ENCODE measurements at places on chromosomes 13 and 19.

DNA sequence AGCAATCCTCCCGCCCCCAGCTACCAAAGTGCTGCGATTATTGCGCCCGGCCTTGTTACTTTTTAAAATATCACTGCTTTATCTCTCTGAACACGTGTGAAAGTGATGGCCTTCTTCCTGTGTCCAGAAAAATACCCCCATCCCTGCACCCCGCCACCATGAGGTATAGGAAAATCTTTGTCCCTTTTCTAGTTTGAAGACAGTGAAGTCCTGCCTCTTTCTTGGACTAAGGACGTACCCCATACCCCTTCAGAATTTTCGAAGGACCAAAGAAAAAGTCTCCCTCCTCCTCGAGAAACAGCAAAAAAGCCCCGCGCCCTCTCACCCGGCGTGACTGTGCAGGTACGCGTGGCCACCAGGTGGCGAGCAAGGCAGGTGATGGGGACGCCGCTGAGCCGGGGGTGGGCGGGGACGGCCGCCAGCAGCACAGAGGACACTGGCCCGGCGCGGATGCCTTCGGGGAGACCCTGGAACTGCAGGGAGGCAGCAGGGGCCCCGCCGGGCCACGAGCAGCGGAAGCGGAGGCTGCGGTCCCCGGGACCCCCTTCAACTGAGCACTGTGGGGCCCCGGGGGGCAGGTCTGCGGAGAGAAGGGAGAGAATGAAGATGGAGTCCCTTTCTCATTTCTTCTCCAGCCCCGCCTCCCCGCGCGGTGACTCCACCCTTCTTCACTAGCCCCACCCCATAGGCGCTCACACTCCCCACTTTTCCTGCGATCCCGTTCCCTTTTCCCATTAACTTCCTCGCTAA lies 3.2 kb downstream of the VSIG10L start:
- peak; percentile 90 for DNase-seq

- DNase-seq, result no peak
These were observed 47.1 kb upstream of the ARHGEF7 start for GRCh38 chr13:111068009-111068350.

DNA sequence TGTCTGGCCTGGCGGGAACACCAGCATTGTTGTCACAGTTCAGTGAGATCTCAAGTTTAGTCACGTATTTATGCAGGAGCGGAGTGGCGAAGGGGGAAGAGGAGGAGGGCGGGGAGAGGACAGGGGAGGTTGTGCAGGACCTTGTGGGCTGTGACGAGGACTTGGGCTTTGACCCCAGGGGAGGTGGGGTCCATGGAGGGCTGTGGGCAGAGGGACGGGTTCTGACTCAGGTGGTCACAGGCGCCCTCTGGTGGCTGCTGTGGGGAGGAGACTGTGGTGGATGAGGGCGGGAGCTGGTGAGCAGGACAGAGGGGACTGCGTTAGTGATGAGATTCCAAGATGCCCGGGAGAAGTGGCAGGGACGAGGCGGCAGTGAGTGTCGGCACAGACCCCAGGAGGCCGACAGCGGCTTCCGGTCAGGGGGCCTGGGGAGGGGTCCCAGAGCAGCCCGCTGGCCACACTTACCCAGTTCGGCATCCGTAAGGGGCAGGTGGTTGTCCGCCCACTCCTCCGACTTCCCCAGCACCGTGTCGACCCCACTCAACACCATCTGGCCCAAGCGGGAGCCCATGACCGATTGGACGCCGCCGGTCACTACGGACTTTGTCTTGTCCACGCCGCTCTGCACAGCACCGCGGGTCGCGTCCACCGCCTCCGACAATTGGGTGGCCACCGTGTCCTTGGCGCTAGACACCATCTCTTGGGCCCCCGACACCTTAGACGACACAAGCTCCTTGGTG lies 15.7 kb downstream of the PLIN3 start:
- peak; percentile 73 for DNase-seq

GRCh38 chr19:8578642-8579265 lies 1.5 kb upstream of the MYO1F start:
- DNase-seq, result peak; percentile 85

GRCh38 chr19:49361438-49362047 lies 673 bp downstream of the TEAD2 start:
- DNase-seq, result peak; percentile 96

GRCh38 chr19:1884291-1884718 lies 991 bp downstream of the ABHD17A start:
- DNase-seq, result no peak

- no peak for DNase-seq
These were observed 19.7 kb upstream of the EHD2 start for GRCh38 chr19:47693489-47693888.

GRCh38 chr13:54029720-54030119 lies 1001.1 kb downstream of the OLFM4 start:
- DNase-seq, result no peak

DNA sequence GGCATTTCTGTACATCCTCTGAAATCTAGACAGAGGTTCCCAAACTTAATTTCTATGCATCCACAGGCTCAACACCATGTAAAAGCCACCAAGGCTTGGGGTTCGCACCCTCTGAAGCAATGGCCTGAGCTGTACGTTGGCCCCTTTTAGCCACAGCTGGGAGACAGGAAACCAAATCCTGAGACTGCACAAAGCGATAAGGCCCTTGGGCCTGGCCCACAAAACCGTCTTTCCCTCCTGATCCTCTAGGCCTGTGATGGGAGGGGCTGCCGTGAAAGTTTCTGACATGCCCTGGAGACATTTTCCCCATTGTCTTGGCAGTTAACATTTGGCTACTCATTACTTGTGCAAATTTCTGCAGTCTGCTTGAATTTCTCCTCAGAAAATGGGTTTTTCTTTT lies 766.4 kb downstream of the GPC5 start:
- DNase-seq, result no peak

GRCh38 chr19:406971-407510 lies 1.9 kb downstream of the C2CD4C start:
- DNase-seq, result no peak

GRCh38 chr19:46722004-46722380 lies 5.1 kb upstream of the PRKD2 start:
- DNase-seq, result no peak

GRCh38 chr19:13868663-13869062 lies 8.3 kb upstream of the NANOS3 start:
- no peak for DNase-seq

- no peak for DNase-seq
These were observed 22.3 kb downstream of the ARHGEF18 start for GRCh38 chr19:7371001-7371400.

- DNase-seq, result no peak
These were observed 109.8 kb downstream of the POSTN start for GRCh38 chr13:37488726-37489125.

GRCh38 chr13:111437856-111438547 lies 117.6 kb downstream of the TEX29 start:
- no peak for DNase-seq

DNA sequence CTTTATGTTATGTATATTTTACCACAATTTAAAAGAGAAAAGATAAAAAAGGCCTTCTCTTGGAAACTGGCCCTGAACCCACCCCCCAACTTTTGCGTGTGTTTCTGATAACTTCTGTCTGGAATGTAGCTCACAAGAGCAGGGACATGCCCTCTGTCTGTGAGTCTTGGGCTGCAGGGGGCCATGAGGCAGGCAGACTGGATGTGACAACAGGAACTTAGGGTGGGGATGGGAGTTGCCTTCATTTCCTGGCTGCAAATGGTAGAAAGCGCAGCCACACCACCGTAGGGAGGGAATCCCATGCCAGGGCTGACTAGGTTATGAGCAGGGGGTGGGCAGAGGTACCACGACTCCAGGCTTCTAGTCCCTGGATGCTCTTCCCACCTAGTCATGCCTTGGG lies 21.9 kb downstream of the CILP2 start:
- DNase-seq, result no peak

GRCh38 chr19:3544742-3545668 lies 6.0 kb downstream of the TEKTIP1 start:
- DNase-seq, result peak; percentile 77

GRCh38 chr13:110272651-110273050 lies 34.3 kb downstream of the COL4A1 start:
- DNase-seq, result no peak

DNA sequence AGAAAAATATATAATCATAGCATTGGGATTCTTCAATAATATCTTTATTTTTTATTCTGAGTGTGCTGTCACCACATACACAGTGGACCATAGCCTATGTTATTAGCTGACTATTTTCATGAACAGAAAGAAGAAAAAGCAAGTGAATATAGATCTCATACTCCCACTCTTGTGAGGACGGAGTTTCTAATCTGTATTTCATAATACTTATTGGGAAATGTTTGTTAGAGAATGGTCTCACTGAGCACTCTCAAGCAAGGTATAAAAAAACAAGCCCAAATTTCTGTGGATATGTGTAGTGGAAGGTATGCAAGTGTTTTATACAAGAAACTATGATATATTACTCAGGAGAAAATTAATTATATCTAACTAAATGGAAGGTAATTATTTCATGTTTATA lies 1218.1 kb downstream of the SLITRK1 start:
- DNase-seq, result no peak

DNA sequence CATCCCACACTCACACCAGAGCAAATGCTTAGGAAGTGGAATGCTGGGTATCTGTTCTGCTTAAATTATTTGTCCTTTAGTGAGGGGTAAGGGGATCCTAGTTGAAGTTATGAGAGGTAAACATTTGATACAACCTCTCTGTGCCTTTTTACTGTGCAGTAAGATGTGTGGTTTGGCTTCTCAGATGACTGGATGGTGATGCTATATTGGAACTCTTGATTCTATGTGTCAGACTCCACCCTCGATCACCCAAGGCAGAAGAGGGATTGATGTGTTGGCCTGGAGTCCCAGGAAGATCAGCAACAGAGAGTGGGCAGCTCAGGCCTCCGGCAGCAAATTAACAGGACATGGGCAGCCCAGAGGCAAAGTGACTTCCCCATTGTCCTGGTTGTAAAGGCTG lies 66.7 kb downstream of the SIPA1L3 start:
- no peak for DNase-seq

DNA sequence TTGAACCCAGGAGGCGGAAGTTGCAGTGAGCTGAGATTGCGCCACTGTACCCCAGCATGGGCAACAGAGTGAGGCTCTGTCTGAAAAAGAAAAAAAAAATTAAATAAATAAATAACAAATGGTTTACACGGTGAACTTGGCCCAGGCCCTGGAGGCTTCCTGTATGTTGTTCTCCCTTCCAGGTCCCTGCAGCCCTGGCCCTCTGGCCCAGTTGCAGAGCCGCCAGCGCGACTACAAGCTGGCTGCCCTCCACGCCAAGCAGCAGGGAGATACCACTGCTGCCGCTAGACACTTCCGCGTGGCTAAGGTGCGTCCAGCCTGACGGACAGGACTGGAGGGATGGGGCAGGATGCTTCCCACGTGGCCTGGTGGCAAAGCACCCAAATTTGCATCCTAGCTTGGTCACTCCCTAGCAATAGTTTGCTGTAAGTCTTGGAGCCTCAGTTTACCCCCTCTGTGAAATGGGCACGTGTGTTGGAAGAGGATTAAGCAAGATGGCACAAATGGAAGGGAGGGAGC lies 11.9 kb downstream of the CC2D1A start:
- DNase-seq, result no peak

DNA sequence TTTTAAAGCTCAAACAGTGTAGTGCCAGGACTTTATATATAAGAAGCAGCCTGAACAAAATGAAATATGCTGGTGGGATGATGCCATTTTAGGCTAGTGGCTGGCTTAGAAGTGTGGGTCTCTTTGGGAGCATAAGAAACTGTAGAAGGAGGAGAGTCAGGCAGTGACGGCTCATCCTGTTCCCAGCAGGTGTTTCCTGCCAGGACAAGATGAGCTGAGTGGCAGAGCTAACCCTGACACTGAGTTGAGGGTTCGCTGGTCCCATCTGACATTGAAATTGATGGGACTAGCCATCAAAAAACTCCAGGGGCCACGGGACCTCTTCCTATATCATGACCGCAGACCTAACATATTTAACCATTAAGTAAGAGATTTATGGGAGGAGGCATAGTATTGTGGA lies 51.3 kb downstream of the ESD start:
- DNase-seq, result no peak

Data from right forelimb (tissue), 1 donor.